Fibroblast of skin of back (primary cell): ENCODE measurements at places on chromosomes 5 and 9.

DNA sequence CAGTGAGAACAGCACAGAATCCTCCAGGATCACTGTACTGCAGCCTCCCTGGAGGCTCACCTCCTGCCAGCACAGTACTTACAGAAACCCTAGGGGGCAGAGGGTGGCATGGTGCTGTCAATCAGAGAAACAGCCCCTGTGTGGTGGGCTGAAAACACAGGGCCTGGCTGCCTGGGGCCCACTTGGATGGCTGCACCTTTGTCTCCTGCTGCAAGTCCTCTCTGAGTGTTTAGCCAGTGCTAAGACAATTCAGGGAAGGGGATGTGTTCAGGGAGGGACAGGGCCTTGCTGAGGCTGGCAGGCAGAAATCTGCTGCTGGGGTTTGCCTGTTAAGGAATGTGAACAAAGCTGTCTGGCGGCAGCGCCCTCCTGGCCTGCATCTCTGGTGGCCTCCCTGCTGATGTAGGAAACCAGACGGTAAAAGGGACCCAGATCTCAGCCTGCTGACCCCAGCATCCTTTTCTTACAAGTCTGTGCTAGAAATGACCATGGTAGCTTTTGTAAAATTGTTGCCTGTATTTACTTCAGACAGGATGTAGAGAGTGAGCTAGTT lies 39.5 kb downstream of the PRRC2B start:
- DNase-seq, result peak; percentile 37

- peak; percentile 80 for DNase-seq
These were observed 739 bp downstream of the PPP2CA start for GRCh38 chr5:134224888-134225779.

DNA sequence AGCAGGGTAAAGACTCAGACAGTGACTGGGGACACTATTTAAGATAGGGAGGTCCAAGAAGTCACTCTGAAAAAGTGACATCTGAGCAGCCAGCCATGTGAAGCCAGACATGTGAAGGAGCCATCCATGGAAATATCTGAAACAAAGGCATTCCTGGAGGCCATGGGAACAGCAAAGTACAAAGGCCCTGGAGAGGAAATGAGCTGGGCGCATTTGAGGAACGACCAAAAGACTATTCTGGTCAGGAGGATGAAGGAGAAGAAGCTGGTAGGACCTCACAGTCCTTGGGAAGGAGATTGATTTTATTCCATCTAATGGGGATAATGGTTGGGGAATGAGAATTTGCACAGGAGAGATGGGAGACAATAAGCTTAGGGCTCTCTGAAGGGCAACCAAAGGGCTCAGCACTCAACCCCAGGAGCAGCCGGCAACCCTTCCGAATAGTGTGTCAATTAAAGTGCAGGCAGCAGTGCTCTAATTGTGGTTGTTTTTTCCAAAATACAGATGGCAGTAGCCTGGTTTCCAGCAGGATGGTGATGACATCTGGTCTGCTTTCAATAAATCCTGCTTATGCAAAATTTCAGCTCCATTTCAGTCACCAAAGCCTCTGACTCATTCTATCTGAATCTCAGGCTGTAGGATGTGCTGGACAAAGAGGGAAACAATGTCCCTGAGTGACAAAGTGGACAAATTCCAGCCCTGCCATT lies 26.7 kb downstream of the FOXI1 start:
- DNase-seq, result peak; percentile 92

DNA sequence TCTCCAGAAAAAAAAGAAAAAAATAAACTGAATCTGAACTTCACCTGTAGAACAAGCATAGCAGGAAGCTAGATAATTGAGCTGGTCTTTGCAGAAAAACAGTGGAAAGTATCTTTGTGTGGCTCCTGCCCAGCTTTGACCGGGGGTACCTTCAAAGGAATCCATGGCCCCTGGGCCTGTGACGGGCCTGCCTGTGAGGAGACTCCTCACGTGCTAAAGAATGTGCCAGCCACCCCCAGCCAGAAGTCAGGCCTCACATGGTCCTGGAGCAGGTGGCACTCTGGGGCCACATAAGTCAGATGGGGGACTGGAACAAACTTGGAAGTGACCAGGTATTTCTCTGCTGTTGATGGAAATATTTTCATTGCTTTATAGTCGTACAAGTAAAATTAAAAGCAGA lies 4.1 kb downstream of the NDUFS6 start:
- no peak for DNase-seq

GRCh38 chr5:135337064-135337463 lies 62.0 kb downstream of the MACROH2A1 start:
- no peak for DNase-seq

- DNase-seq, result no peak
These were observed 45.5 kb upstream of the LARP1 start for GRCh38 chr5:154709368-154710305.

DNA sequence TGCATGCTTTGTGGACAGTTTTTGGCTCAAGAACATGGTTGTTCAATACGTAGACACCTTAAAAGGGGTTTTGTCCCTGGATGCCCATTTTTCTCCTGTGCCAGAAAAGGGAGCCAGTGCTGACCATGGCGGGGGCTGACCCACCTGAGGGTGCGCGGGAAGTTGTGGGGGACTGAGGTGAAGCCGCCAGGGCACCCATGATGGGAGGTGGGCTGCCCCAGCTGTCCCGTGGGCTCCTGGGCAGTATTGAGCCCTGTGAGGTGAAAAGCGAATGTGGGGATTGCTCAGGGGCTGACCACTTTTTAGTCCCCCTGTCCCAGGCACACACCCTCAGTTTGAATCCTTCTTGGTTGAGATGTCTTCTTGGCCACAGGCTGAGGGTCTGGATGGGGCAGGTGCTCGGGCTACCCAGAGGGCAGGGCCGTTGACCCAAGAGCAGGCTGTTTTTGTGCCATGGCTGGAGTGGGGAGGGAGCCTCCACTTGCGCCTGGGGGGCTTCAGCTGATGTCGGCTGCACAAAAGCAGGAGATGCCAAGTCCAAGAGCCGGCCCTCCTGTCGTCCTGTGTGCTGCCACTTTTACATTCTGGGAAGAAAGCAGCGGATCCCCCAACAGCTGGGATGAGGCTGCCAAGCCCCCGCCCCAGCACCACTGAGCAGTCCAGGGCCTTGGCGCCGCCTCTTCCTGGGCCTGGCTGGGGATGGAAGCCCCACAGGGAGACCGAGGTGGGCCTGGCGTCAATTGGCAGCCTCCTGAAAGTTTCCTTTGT lies 120.1 kb downstream of the WNK2 start:
- no peak for DNase-seq

GRCh38 chr9:5947912-5948311 lies 57.2 kb downstream of the MLANA start:
- no peak for DNase-seq
